ENCODE measurements at places on chromosomes 12 and 14.

- no peak for DNase-seq
Observed at GRCh38 chr14:105685003-105685402, 158.6 kb downstream of the TMEM121 start.

DNA sequence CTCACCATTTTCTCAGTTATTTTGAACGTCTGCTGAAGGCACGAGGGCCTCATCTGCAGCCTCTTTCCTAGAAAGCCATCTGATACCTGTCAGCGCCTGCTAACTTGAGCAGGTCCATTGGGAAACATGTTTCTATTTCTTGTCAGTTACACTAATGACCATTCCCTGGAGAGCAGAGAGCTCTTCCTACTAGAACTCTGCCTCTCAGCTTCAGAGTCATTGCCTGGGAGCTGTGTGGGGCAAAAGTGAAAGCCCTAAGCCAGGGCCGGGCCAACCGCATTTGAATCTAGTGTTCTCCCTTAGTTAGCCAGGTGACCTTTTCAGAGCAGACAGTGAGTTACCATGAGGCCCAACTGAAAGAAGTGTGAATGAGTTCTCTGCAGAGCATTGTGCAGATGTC is 135.8 kb downstream of the EML1 start:
- no peak for DNase-seq

DNA sequence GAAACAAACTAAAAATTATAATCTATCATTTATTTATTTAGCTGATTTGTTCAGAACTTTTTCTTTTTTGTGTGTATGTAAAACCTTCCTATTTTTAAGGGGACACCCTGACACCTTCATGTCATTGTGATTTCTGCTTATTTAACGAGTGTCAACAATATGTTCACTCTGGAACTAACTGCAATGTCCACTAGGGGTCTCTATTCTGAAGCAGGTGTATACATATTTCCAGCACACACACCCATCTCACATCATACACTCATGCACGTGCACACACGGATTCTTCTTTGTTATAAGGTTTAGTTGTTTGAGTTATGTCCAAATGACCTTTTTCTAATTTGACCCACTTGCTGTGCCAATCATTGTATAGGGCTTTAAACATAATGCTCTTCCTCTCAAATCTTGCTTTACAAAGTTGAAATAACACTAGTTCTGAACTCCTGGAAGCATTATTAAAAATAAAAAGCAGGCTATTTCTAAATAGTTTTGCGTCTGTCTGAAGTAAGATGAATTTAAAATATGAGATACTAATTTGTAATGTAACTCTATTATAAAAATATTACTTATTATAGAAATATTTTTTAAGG is 15.5 kb downstream of the E2F7 start:
- DNase-seq: peak; percentile 93

DNA sequence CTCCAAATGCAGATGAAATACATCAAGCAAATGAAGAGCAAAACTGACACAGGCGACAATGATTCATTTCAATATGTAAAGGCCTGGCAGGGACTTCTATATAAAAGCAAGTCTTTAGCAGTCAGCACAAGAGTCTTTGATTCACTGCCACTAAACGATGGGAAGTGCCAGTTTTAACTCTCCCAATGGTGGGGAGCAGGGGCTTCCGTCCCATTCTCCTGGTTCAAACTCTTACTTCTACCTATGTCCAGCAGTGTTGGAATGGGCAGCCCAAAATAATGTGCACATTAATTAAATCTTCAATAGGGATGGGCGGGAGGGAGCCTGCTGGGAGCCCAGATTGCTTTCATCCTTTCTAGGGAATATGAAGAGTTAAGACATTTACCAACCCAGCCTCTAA is 97.5 kb upstream of the MDM1 start:
- no peak for DNase-seq

DNA sequence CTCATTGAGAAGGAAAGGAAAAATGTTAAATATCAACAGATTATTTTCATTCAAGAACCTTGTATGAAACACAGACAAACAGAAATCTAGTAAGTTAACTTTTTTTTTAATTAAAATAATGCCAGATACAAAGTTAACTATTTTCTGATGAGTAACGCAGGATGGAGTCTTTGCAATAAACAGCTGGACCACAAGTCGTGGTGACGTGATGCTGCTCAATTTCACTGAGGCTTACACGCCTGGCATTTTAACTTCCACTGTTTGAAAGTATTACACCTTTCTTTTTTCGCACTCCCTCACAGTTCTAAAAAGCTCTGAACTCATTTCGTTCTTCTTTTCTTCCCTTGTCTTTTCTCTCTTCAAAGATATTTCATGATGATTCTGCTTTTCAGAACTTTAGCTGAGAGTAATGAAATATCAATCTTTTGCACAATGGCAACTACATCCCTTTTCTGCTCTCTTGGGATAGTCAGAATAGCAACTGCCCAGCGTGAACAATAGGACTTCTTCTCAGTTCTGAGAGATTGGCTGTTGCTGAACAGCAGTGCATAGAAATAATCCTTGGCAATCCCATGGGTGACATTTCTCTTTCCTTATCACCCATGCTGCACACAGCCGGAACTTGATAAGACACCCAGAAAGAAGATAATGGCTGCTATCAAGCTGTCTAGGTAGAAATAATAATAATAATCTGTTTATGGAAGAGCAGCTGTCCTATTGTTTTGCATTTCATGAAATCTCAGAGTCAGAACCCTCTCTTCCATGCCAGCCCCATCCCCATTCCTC is 160.5 kb downstream of the BTG1 start:
- DNase-seq: no peak

DNA sequence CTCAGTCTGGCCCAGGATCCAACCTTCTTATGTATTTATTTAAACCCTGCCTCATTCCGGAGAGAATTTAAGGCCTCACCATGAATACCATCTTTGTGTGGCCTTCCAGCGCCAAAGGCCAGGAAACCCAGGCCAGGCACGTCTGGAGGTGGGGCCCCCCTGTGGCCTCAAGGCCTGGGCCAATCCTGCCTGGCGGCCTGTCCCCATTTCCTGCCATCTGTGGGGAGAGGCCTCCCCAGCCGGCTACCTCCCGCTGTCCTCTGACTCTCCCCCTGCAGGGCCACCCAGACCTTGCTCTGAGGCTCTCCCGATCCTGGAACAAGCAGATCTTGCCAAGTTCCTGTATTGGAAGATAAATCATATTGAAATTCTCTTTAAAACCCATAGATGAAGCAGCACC is 37.4 kb upstream of the MEG3 start:
- no peak for DNase-seq

DNA sequence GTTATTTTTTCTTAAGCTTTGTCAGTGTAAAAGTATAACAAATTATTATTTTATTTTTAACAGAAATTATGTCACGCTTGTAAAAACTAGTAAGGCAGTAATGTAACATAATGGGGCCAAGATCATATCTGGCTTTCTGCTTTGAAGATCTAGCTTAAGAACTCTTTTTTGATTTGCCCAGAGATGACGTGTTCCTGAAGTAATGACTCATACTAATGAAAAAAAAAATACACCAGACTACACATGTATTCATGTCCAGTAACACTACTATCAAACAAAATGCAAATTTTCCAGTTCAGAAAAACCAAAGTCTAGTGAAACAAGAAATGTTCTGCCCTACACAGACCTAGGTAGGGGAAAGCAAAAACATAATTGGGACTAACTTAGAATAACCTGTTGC is 432.2 kb upstream of the ATXN7L3B start:
- DNase-seq: no peak

DNA sequence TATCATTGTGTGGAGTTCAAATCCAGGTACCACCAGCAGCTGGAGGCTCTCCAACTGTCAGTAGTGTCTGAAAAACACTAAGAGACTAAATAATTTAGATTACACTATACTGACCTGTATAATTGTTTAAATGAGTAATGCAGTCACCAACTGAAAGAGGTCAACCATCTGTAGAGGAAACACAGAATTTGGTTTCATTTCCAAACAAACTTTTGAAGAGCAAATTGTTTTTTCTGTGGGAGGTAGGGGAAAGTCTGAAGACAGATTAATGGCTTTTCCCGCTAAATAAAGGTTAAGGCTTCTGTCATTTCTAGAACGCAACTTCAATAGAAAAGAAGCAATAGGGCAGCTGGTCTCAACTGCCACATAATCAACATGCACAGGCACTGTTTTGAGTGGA is 462.6 kb downstream of the PRKD1 start:
- no peak for DNase-seq
